ENCODE measurements at places on chromosomes 2 and 18.

DNA sequence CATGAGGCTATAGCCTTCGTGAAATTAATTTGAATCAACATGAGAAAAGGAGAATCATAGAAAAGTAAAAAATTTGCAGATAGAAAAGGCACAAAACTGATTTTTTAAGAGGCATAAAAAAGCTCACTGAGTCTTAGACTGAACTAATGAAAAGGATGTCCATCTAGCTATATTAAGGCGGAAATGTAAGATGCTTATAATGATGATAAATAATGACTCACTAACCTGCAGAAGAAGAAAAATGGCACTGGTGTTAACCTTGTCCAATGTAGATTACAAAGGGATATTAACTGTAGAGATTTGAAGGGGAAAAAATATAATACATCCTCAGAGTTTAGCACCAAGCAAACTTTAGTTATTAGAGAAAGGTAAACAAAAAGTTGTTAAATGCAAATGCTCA is 1098.0 kb upstream of the DDX18 start:
- DNase-seq: no peak

- DNase-seq: no peak
These were observed 118.8 kb downstream of the GYPC start for GRCh38 chr2:126774761-126775160.

- DNase-seq: no peak
These were observed 118.0 kb downstream of the PLB1 start for GRCh38 chr2:28613633-28614501.

DNA sequence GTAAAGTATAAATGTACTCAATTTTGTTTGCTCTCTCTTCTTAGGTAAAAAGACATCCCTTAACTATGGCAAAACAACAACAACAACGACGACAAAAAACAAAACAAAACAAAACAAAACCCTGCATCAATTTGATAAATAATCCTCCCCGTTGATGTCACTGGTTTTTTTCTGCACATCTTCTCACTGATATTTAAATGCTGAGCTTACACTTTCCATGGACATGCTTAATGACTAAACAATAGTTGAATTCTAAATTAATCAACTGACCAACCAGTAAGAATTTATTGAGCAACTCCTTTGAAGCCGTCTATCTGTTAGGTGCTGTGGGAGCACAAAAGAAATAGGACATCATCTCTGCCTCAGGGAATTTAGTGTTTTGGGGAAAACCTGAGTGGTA is 20.2 kb upstream of the POLE4 start:
- no peak for DNase-seq

- DNase-seq: no peak
These were observed 55.1 kb downstream of the CDH19 start for GRCh38 chr18:66548747-66549146.

DNA sequence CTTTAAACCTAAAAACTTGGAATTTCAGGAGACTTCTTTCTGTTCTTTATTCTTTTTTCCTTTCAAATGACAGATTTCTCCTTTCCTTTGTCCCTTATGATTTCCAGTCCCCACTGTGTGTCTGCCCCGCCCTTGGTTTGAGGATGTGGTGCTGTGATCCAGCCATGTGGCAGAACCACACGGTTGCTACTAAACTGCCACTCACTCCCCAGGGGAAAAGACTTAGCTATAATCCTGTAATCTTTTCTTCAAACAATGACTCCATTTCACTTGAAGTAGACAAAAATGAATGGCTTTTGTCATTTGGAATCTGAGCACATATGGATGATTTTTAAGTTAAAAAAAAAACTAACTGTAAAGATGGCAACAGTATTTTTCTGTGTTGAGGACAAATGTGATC is 76.2 kb upstream of the STAM2 start:
- no peak for DNase-seq

GRCh38 chr2:226524381-226524843 is 275.2 kb downstream of the IRS1 start:
- no peak for DNase-seq

DNA sequence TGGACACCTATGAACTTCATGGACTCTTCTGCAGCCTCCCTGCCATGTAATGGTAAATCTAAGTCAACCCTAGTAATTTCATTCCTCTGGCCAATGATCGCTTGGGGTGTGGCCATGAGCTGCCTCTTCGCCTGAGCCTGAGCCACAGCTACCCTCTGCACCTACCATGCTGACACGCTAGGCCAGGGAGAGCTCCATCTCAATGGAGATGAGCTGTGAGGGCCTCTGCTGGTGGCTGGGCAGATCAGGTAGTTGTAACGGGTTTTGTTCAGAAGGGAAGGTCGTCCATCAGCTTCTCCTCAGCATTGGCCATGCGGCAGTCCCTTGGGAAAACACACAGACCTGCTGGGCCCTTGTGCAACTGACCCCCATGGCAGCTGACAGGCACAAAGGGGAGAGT is 24.4 kb downstream of the MPHOSPH10 start:
- DNase-seq: no peak

- no peak for DNase-seq
These were observed 67.2 kb downstream of the SPRED2 start for GRCh38 chr2:65364986-65365733.

- no peak for DNase-seq
These were observed 217.6 kb upstream of the ETAA1 start for GRCh38 chr2:67179526-67179925.

DNA sequence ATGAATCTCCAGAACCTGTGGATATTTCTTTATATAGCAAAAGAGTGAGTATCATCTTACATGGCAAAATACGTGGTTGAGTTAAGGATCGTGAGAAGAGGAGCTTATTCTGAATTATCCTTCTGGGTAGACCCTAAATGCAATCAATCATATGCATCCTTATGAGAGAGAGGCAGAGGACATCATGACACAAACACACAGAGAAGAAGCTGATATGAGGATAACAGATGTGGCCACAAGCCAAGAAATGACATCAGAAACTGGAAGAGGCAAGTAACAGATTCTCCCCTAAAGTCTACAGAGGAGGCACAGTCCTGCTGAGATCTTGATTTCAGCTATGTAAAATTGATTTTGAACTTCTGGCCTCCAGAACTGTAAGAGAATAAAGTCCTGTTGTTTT is 730.2 kb upstream of the ZNF804A start:
- DNase-seq: no peak

GRCh38 chr2:85287721-85288120 is 40.1 kb downstream of the TGOLN2 start:
- no peak for DNase-seq

DNA sequence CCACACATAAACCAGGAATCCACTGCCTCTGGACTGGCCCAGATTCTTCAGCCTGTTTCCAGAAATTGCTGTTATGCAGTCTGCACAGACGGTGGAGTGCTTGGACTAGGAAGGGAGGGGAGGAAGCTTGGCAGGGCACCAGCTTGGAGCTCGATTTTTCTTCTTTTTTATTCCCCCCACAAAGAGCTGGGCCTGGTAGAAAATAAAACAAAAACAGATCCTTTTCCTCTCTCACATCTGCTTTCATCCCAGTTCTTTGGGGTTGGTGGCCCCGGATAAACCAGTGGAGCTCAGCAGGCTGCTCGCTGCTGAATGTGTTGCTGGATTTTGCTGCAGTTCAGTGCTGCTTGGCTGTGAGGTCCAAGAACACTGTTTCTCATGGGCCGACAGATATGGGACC is 16.0 kb downstream of the LRRTM1 start:
- DNase-seq: no peak

DNA sequence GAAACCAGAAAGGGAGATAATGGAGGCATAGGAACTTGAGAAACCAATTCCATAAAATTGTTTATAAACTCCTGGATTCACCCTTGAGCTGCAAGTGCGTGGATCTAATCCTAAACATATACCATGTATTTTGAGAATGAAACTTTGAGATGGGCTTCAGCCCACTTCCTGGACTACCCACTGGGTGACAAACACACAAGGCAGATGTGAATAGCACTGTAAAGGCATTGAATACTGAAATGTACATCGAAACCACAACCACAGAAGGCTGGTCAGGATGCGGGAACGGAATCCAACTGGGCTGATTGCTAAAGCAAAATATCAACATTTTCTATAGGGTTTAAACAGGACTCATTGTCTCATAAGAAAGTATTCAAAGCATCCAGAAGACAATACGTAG is 228.5 kb upstream of the ZEB2 start:
- DNase-seq: no peak

DNA sequence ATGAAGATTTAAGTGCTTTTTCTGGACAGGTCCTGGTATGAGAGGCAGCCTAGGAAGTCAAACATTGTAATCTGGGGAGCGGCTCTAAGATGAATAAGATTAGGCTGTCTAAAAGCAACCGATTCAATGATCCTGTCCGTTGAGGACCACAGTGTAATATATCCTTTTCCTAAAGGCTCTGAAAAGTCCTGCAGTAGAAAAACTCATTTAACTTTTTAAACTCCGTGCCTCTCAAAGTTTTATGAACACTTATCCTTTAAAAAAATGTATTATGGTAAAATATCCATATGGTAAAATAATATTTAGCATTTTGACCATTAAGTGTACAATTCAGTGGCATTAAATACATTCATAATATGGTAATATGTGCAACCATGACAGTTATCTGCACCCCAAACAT is 39.8 kb downstream of the ATOH8 start:
- no peak for DNase-seq

- DNase-seq: no peak
These were observed 115.4 kb downstream of the ACTR3 start for GRCh38 chr2:114005110-114005783.

GRCh38 chr2:217939629-217940245 is 63.1 kb downstream of the TNS1 start:
- no peak for DNase-seq

- DNase-seq: no peak
These were observed 119.9 kb upstream of the ACVR1C start for GRCh38 chr2:157748371-157749142.

- DNase-seq: no peak
These were observed 135.3 kb downstream of the RTP5 start for GRCh38 chr2:242004902-242005230.

GRCh38 chr2:216713691-216714336 is 18.5 kb upstream of the IGFBP5 start:
- no peak for DNase-seq

GRCh38 chr2:85678377-85678776 is 10.4 kb upstream of the SFTPB start:
- DNase-seq: no peak

- DNase-seq: no peak
These were observed 72.2 kb upstream of the MFF start for GRCh38 chr2:227252831-227253230.

DNA sequence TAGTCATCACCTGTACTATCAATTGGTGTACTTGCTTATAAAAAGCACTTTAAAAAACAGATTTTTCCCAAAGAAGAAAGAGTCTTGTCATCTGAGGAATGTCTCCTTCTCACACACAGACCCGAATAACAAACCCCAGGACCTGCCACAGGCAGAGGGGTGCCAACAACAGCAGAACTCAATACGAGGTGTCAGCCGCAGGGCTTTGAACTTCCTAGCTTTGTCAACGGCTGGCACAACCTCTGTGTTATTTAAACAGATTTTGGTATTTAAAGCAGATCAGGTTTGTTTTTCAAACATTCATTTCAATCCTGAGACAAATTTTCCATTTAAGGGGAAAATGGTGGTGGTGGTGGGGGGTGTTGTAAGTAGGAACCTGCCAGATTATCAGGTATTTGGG is 138.4 kb upstream of the RIOK3 start:
- no peak for DNase-seq

- no peak for DNase-seq
These were observed 101.7 kb upstream of the ALPP start for GRCh38 chr2:232276733-232277313.

DNA sequence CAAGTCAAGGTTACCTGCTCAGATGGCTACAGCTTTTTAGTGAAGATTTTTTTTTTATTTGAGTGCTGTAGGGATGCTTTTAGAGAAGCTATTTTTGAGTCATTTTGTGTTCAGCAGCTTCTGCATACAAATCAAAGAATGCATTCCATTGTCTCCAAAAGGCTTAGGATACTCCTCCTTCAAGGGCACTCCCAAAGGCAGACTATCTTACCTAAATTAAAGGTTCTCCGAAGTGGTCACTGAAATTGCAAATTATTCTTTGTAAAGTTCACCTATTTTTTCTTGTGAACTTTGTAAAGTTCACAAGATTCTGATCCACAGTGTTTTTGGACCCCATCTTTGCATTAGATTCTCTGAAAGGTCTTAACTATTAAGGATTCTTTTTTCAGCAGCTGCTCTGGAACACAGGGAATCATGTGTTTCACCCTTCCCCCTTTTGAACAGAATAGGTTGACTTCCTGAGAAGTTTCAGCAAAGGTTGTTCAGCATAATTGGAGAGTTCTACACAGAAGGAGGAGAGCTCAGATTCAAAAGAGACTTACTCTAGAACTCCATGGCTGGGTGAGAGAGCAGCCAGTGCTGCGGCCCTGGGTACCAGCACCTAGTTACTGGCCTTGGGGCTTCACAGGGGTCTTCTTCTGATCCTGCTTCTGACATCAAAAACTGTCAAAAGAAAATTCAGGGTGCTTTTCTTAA is 14.5 kb downstream of the CLIP4 start:
- no peak for DNase-seq

DNA sequence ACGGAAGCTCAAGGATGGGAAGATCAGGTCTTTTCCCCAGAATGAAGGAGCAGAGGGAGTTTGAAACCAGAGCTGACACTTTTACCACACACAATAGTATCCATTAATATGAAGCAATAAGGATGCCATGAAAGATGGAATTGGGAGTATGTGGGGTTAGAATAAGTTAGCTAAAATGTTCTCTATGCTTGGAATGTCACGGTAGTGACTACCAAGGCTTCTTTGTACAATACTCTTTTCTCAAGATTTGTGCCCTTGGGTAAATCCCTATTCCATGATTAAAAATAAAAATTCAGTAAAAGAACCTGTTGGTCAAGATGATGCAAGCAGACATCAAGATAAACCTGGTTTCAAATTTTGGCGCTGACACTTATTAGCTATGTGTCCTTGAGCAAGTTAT is 75.0 kb downstream of the NRXN1 start:
- no peak for DNase-seq

DNA sequence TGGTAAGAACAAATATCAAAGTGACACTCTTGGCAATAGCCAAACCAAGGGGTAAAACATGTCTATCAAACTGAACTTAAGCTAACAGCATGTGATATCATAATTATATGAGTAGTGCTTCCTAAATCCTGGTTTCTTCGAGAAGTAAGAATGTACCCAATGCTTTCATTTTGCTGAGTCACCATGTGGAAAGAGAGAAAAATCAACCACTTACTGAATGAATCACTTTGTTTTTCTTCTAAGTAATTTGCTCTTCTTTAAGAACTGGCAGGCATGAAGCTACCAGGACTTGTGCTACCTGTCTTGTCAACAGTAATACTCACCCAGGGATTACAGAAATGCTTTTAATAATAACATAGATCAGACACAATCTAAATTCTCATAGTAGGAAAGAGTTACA is 19.0 kb upstream of the DUSP19 start:
- DNase-seq: no peak

Data from SIG-M5 (cell line).